Dermis lymphatic vessel endothelial cell (primary cell): ENCODE measurements at places on chromosomes 3 and 15. TPM values are rescaled to one million over a fixed set of nuclear protein-coding genes. Genes with fewer than 3 reads are reported as not detected.

CYP19A1 gene
- 0.11 TPM in 1 of 2 replicates, not detected in the other for total RNA-seq

ITIH1 gene
- total RNA-seq, result not detected in 2 replicates

MAGI1 gene
- total RNA-seq, result 84.7 and 113 TPM in 2 replicates

RTP1 gene
- total RNA-seq, result not detected in 2 replicates

CORO2B gene
- 0.69 and 0.98 TPM in 2 replicates for total RNA-seq

STRIT1 gene
- not detected in 2 replicates for total RNA-seq

ERC2 gene
- 0.33 and 1.7 TPM in 2 replicates for total RNA-seq

DAZL gene
- not detected in 2 replicates for total RNA-seq

RAD51 gene
- total RNA-seq, result 2.7 and 2.8 TPM in 2 replicates

IL5RA gene
- total RNA-seq, result not detected in 2 replicates
